ENCODE measurements at places on chromosomes 13 and 19.

- DNase-seq, result no peak
Measured at GRCh38 chr19:39372047-39372802, 18.7 kb downstream of the PAF1 start.

- no peak for DNase-seq
Measured at GRCh38 chr13:32041429-32041828, 9.9 kb downstream of the FRY start.

GRCh38 chr19:8034178-8034525, 18.4 kb upstream of the CCL25 start:
- no peak for DNase-seq

- DNase-seq, result no peak
Measured at GRCh38 chr19:8083141-8083540, 30.6 kb downstream of the CCL25 start.

- no peak for DNase-seq
Measured at GRCh38 chr19:30116984-30117555, 175.0 kb downstream of the URI1 start.

GRCh38 chr19:46614114-46614722, 10.7 kb downstream of the PTGIR start:
- peak; percentile 64 for DNase-seq
